HFFc6 (cell line): ENCODE measurements at places on chromosomes 5 and 9. TPM values are rescaled to one million over a fixed set of nuclear protein-coding genes. Genes with fewer than 3 reads are reported as not detected.

The LCP2 gene
- total RNA-seq: not detected in 3 replicates

The SLC34A1 gene
- total RNA-seq: not detected in 3 replicates

DNA sequence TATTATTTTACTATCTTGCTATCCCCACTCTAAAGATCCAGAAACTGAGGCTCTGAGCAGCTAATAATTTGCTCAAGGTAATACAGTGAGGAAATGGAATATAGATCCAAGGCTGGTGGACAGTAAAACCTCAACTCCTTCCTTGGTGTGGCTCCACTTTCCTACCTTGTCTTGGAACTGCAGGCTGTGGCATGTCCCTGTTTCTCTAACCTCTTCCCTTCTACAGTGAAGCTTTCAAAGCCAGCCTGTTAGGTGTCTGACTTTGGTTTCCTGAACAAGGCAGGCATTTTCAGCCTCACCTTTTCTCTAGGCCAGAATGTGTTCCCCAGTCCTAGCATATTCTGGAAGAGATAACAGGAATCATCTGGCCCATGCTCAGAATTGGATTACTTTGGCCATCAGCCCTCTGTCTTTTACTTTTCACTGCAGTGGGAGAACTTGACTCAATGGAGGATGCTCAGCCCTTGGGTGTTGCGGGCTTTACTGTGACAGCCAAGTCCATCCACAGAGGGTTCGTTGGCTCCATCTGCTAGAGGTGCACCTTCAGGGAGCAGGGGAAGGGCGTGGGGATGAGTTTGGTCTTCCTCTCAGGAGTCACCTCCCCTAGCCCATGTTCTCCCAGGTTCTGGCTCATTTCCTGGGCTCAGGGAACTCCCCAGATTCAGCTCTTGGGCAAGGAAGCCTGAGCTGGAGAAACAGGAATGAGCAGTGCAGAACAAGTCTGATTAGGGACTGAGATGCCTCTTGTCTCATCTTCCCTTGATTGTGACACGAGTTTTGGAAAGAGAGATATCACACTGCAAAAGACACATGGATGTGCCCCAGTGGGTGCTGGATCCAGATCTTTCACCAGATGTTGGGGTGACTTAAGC lies 1.1 kb downstream of the NIPAL4 start:
- no peak for DNase-seq

- DNase-seq: peak; percentile 45
These were observed 52.3 kb upstream of the CD180 start for GRCh38 chr5:67248703-67249589.

The GALNT12 gene
- 0.14 TPM in 1 of 2 replicates, not detected in the other for total RNA-seq

DNA sequence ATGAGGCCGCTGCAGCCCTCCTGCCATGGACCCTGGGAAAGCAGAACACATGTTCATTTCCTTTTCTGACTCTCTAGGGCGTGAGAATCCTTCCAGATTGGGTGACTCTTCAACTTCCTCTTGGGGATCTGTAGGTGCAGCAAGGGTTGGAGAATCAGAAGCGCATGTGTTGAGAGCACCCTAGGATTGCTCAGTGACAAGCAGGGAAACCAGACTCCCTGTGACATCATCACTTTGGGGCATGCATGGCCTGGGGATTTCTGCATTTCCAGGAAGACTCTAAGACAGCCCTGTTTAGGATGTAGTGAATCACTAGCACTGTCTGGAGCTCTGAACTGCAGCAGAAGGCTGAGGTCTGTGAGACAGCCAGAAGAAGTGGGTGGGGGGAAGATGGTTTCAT lies 15.1 kb upstream of the LCP2 start:
- DNase-seq: no peak

DNA sequence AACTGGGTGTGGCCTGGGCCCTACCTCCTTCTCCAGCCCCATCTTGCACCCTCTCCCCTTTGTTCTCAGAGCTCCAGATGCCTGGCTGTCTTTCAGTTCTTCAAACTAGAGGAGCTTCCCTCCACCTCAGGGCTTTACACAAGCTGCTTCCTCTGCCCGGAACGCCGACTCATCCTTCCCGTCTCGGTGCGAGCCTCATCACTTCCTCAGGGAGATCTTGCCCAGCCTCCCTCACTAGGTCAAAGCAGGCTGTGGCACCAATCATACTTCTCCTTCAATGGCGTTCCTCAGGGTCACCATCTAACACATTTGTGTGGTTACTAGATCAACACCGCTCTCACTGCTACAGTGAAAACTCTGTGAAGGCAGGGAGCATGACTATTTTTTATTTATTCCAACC lies 56.2 kb upstream of the ZSWIM6 start:
- DNase-seq: peak; percentile 59

The CDH12 gene
- total RNA-seq: not detected in 3 replicates

- DNase-seq: peak; percentile 21
These were observed 19.0 kb downstream of the GPR107 start for GRCh38 chr9:130072515-130073235.

GRCh38 chr9:129720865-129721545 lies 31.8 kb downstream of the PTGES start:
- DNase-seq: no peak

GRCh38 chr5:1502046-1502736 lies 21.6 kb downstream of the LPCAT1 start:
- no peak for DNase-seq

- no peak for DNase-seq
These were observed 306.6 kb upstream of the DMRT1 start for GRCh38 chr9:534886-535285.

- DNase-seq: no peak
These were observed 17.6 kb downstream of the NSUN2 start for GRCh38 chr5:6615034-6615815.

The SH3TC2 gene
- total RNA-seq: 9.3 and 9.7 TPM in 2 replicates

DNA sequence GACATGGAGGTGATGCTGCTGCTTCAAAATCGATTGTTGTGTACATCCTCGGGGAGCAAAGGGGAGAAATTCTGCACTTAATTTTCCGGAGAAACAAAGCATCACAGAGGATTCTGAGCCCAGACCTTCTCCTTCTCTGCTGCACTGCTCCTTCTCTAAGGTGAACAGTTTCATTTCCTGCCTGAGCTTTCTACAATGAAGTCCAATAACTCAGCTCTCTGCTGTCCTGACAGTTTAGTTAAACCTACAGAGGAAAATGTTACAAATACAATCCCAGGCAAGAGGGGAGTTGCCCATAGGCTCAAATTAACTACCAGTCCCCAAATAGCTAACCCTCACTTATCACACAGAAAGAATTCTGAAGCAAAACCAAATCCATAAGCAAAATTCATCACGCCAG lies 206.3 kb downstream of the EFNA5 start:
- no peak for DNase-seq

DNA sequence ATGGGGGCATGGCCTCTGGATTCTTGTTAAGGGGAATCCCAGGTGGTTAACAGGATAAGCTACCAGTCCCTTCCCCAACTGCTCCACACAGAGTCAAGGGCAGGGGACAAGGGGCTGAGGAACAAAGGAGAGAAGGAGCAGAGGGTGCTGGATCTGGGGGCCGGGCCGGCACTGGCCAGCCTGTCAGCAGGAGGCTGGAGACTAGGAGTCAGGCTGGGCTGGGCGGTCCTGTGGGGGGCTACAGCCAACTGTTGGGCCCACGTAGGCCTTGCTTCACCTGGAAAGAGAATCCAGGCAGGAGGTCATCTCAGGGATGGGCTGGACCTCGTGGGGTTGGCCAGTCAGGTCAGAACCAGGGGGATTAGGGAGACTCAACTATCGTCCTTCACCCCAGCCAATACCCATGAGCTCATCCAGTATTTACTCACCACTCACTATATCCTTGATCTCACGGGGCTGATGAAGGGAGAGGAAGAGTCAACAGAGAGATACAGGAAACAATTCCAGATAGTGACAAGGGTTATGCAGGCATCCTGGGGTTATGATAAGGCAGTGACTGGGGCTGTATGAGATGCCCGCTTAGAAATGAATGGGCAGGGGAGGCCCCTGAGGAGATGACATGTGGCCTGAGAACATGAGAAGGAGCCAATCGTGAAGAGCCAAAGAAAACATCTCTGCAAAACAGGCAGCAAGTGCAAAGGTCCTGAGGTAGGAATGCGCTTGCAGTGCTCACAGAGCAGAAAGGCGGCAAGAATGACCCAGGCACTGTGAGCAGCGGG lies 47.9 kb upstream of the SLC25A51 start:
- no peak for DNase-seq

DNA sequence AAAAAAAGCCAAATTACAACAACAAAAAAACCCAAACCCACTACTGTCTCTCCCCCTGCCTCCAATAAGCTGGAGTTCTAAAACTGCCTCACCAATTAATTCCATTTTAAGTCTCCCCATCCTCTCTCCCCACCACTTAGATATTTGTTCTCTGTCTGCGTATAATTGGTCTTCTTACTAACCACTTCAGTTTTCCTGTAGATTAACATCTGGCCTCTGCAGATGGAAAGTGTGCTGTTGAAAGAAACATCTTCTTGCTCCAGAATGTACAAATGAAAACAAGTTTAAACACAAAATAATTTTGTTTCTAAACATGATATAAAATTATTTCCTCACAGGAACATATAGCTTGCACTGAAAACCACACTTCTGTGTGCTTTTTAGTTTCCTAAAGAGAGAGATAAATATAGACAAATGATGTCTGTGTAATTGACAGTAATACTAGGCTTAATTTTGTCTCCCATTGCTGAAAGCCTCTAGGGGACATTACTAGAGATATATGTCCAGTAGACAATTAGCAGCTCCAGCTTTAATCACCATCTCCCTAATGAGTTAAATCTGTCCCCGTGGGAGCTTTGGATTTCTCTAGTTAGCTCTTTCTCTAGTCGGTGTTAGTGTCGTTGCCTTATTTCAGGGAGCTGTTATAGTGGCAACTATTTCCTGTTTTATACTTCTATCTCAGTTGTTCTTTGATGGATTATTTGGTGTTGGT lies 164.0 kb downstream of the ARHGAP26 start:
- DNase-seq: no peak

DNA sequence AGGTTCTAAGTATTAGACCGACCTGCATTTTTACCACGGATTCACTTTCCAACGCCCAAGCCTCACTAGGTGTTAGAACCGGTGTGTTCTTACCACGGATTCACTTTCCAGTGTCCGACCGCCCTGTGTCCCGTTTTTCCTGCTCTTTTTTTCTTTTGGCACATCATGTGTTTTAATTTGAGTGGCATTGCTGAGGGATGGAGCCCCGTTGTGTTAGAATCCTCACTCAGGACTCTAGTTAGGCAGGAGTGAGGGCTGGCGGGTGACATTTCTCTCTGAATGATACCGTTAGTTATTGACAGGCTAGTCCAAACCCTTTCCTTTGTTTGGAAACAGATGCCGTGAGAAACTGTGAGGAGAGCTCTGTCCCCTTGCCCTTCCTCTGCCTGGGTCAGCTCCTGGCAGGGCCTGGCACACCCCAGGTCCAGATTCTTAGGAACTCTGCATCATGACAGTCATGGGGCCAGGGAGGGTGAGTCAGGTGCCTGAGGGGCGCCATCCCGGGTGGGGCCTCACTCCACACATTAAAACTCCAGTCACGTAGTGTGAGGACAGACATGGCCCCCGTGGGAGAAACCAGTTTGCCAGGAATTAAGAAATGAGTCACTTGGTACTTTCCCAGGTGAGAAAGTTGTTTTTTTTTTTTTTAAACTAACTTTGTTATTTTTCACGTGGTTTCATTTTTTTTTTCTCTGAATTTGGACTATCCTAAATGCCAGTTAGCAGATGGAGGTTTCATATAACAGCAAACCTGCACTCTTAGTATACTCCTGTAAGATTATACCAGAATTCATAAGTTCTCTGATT lies 15.8 kb downstream of the EXOC3 start:
- DNase-seq: peak; percentile 50

DNA sequence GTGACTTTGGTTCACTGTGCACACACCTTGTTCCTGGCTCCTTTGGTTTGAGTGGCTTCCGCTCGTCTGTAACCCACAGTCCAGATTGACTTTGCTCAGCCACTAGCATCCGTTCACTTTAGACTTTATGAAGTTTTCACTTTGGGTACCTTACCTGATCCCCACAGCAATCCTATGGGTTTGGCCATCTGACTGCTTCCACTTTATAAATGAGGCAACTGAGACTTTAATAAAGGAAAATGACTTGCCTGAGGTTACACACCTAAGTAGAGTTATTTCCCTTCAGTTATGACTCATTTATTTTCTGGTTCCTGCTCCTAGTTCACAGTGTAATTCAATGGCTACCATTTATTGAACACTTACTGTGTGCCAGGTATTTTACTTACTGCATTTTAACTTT lies 94.2 kb upstream of the SAP30L start:
- DNase-seq: no peak

DNA sequence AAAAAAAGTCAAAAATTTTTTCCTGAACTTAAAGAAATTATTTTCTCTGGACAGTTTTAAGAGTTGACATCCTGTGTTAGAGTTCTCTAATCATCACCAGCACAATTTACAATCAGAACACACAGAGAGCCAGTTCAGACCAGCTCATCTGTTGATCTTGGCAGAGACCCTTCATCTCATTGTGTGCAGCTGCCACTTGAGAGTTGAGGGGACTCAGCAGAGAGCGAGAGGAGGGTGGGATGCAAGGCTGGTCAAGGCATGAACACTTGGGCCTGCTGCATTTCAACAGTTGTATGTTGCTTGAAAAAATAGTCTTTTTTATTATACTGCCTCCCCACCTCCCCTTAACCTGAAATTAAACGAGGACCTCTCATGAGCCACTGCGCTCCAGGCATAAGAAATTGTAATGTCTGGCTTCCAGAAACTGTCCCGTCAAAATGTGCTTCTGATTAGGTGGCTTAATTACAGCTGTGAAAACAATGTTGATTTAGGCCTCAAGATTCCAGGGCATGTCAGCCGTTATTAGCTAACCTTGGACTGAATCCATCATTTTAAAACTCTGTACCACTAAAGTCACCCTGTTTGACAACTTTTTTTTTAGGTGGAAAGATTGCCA lies 383.6 kb downstream of the CCDC171 start:
- peak; percentile 7 for DNase-seq

- DNase-seq: no peak
These were observed 430 bp upstream of the MAPKAP1 start for GRCh38 chr9:125707472-125707804.

- DNase-seq: no peak
These were observed 485.9 kb upstream of the C9orf72 start for GRCh38 chr9:28059192-28059591.

The ORM1 gene
- not detected in 3 replicates for total RNA-seq

The GCNT1 gene
- total RNA-seq: 18.2 to 26.2 TPM (median 18.5 TPM) in 3 replicates

DNA sequence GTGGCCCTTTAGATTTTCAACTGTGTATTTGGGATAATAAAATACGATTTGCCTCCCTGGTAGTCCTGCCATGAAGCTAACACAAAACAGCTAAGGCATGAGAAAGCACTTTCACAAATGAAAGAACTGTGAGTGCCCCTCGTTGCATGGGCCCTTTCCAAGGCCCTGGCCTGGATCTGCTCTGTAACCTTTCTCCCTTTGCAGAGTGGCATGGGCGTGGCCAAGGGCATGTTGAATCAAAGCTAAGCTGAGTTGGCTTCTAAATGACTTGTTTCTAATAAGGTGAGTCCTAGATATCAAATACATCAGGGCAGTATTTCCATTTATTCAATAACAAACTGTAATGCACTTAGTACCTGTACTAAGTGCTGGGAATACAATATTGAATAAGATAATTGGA lies 78.7 kb upstream of the PTPN3 start:
- no peak for DNase-seq

- DNase-seq: peak; percentile 1
These were observed 5.1 kb downstream of the POU5F2 start for GRCh38 chr5:93736284-93736683.

The FGFR4 gene
- total RNA-seq: 0.21 TPM in 1 of 2 replicates, not detected in the other
